ENCODE measurements at places on chromosomes 4 and X.

DNA sequence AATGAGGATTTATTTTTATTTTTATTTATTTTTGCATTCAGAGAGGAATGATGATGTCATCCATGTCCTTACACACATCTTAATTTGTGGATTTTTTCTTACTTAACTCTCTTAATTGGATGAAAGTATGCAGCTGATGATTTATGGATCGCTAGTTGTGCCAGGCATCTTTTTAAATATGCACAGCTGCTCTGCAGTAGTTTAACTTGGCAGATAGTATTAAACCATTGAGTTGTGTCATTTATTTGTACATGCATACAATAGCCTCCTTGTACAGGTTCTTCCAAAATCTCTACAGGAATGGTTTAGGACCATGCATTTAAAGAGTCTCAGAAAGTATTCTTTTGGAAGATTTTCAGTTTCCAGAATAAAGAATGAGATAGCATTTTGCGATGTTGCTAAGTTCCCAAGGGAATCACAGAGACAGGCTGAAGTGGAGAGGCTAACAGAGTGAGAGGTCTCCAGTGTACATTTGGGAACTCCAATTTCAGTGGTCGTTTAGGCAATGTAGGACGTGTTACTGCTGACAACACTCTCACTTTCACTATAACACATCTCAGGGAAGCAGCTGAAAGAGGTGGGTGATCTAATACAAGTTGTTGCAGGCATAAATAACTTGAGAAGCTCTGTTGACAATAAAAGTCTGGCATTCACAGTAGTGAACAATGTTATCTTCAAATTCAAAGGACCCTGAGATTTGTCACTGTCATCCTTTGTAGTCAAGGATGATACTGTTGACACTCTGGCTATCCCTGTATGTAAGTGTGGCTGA, 49.9 kb upstream of the SCRG1 start:
- ATAC-seq: no peak

DNA sequence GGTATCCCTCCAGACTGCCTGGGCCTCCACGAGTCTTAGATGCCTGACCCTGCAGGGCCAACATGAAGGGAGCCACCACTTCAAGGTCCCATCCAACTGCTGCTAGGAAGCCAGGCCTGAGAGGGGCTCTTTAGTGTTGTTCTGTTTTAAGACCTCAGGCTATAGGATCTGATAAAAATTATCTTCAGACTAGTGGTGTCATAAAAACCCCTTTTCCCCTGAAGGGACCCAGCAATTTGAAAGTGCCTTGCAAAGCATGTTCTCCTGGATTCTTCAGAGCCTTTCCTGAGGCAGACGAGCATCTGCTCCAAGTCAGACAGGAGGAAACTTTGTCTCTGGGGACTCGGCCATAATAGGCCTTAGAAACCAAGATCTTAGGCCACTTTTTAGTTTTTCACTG, 26.9 kb downstream of the TSPAN5 start:
- ATAC-seq: no peak

GRCh38 chrX:72713130-72713529, 976 bp downstream of the PHKA1 start:
- ATAC-seq: peak; percentile 70

GRCh38 chr4:154506253-154506652, 14.7 kb upstream of the DCHS2 start:
- ATAC-seq: no peak

DNA sequence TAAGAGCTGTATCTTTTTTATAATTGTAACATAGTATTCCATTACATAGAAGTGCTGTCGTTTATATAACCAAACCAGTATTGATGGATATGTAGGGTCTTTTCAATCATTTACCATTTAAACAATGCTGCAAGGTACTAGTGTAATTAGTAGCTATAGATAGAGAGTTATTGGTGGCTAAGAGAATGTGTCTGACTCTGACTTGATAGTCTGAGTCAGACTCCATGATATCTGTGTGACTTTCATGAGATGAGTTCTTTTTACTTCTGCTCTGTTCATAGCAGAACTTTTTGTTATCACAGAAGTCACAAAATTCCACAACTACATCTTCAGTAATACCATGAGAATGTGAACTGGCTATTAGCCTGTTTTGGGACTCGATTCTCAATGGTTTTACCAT, 150.6 kb downstream of the FHIP1A start:
- no peak for ATAC-seq

GRCh38 chr4:5036239-5036638, 15.0 kb upstream of the STK32B start:
- no peak for ATAC-seq

GRCh38 chrX:54043541-54044125, 640 bp downstream of the PHF8 start:
- ATAC-seq: no peak

- ATAC-seq: peak; percentile 91
These were observed 110.5 kb upstream of the ENPP6 start for GRCh38 chr4:184328022-184328736.

DNA sequence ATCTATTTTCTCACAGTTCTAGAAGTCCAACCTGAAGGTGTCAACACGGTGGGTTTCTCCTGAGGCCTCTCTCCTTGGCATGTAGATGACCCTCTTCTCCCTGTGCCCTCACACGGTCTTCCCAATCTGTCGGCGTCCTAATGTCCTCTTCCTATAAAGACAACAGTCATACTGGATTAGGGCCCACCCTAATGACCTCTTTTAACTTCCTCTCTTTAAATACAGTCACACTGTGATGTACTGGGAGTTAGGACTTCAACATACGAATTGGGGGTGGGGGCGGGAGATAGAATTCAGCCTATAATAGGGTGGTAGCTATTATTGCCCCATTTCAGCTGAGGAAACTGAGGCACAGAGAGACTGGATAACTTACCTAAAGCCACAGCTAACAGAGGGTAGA, 70.2 kb downstream of the SMIM20 start:
- no peak for ATAC-seq

- no peak for ATAC-seq
These were observed 31.5 kb downstream of the IRS4 start for GRCh38 chrX:108704839-108705238.

DNA sequence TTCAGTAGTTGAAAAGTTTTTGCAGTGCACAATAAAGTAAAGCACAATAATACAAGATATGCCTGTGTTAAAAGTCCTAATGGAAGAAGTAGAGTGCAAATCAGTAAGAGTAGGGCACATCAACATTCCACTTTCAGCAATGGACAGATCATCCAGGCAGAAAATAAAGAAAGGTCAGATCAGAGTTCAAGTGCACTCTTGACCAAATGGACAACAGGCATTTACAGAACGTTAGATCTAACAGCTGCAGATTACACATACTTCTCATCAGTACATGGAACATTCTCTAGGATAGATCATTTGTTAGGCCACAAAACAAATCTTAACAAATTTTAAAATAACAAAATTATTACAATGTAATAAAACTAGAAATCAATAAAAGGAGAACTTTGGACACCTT, 1373.5 kb upstream of the PABPC4L start:
- no peak for ATAC-seq

DNA sequence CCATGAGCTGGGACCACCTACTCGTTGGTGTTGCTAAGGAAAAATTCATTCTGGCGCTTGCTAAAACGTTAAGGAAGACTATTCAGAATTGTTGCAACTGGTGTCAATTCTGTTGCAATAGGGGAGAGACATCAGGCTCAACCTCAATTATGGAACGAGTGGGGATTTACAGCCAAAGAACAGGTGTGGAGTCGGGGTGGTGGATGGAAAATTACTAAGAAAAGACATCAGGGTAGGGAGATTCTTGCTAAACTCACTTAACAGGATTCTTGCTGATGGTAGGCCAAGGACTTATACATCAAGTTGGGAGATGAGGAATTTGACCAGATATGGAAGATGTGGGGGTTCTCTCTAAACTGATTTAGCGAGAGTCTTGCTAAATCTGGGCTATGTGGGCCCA, 139.7 kb downstream of the TENM3 start:
- ATAC-seq: no peak

GRCh38 chr4:2871911-2872310, 28.3 kb downstream of the ADD1 start:
- ATAC-seq: peak; percentile 46

- ATAC-seq: no peak
These were observed 18.3 kb downstream of the RNF175 start for GRCh38 chr4:153741541-153741940.

GRCh38 chr4:173482330-173482931, 47.6 kb downstream of the HAND2 start:
- ATAC-seq: no peak

- no peak for ATAC-seq
These were observed 43.7 kb downstream of the RPS3A start for GRCh38 chr4:151143162-151143561.

- ATAC-seq: no peak
These were observed 18.1 kb upstream of the EXOC1L start for GRCh38 chr4:55801498-55801897.

- no peak for ATAC-seq
These were observed 212.2 kb downstream of the DCTD start for GRCh38 chr4:182704948-182705347.

GRCh38 chr4:3522326-3522640, 9.9 kb downstream of the LRPAP1 start:
- no peak for ATAC-seq

GRCh38 chrX:134407065-134407376, 52.9 kb upstream of the HPRT1 start:
- ATAC-seq: no peak

DNA sequence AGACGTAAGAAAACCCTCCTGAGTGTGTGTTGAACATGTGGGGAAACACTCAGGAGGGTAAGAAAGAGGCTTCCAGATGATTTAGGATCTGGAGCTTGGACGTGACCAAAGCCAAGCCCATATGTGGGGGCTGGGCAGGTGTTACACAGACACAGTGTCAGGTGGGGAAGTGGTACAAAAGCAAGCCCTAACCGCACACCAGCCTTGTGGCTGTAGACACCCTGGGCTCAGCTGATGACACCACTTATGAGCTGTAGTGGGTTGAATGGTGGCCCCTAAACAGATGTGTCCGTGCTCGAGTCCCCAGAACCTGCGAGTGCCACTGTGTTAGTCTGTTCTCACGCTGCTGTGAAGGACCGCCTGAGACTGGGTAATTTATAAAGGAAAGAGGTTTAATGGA, 25.0 kb upstream of the NSG1 start:
- ATAC-seq: no peak

DNA sequence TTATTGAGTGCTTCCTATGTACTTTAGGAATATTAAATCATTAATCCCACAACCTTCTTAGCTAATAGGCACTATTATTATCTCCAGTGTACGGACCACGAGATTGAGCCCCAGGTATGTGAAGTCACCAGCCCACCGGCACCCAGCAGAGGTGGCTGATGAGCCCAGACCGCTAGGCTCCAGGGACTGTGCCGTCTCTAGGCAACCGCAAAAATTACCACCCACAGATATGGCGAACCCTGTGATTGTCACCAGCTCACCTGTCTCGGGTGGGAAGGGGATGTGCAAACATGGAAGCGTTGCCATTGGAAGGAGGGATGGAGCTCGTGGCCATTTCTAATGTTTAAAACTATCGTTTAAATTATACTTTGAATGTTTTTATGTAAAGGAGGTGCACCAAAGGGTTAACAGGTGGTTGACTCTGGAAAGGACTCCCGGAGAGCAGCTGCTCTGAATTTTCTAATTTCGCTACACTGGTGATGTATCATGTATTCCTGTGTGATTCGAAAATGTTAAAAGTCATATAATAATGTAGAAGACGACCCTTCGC, 21.0 kb upstream of the JAKMIP1 start:
- no peak for ATAC-seq

DNA sequence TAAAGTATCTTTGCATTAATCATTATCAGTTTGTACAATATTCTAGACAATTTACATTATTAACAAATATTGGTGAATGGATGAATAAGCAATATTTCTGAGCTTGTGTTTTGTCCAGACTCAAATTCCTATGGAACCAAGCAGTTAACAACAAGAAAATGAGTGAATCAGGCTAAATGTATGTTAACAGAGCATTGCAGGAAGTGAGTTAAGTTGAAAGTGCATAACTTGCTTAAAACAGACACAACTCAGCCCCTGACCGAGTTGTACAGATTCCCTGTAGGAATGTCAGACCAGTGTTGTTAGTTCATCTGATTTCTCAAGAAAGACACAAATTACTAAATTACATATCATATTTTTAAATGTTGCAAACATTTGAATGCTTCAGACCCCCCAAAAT, 23.7 kb upstream of the CSN1S1 start:
- no peak for ATAC-seq

- no peak for ATAC-seq
These were observed 141.7 kb downstream of the HHIP start for GRCh38 chr4:144787365-144788258.

GRCh38 chr4:80990851-80991250, 39.7 kb upstream of the BMP3 start:
- ATAC-seq: no peak

GRCh38 chrX:71365356-71365874, 742 bp upstream of the TAF1 start:
- no peak for ATAC-seq

GRCh38 chrX:7117587-7117986, 29.9 kb upstream of the STS start:
- ATAC-seq: no peak

- no peak for ATAC-seq
These were observed 16.8 kb downstream of the CT47C1 start for GRCh38 chrX:119089619-119090018.

GRCh38 chrX:12463052-12463451, 324.8 kb downstream of the FRMPD4 start:
- no peak for ATAC-seq

DNA sequence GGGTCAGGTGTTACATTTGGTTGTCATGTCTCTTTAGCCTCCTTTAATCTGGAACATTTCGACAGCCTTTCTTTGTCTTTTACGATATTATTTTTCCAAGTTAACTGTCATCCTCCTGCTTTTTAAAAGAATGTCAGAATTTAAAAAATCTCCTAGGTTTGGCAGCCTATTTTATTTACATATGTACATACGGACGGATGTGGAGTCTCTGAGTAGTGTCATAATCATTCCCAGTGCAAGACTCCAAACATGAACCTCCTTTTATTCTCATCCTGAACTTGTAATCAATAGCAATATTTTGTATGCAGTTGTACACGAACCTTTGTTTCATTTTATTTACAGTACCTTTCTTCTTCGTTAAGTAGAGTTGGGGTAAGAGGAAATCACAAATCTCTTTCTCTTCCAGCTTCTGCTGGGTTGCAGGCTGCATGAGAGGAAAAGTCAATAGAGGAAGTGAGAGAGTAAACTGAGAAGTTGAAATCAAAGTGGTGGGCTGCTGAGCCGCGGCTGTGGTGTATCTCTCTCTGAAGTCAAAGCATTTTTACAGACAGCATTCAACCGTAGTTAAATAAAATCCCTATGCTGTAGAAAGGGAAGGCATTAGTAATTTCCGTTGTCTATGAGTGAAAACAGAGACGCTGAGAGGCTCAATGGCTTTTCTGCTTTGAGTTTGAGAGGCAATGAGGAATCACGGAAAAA, 53.9 kb upstream of the RPS6KA3 start:
- ATAC-seq: peak; percentile 48

GRCh38 chr4:79381161-79381560, 26.9 kb downstream of the GK2 start:
- ATAC-seq: no peak

- ATAC-seq: no peak
These were observed 75.2 kb downstream of the IL1RAPL2 start for GRCh38 chrX:104641176-104641575.
